ENCODE measurements at places on chromosomes 6 and 20.

GRCh38 chr6:113693851-113694250 is 163.3 kb upstream of the MARCKS start:
- DNase-seq = no peak

- no peak for DNase-seq
These were observed 528 bp downstream of the NHSL1 start for GRCh38 chr6:138498629-138499302.

- no peak for DNase-seq
These were observed 202.7 kb downstream of the CLIC5 start for GRCh38 chr6:45812922-45813321.

GRCh38 chr6:167782698-167783517 is 43.8 kb upstream of the AFDN start:
- no peak for DNase-seq

- peak; percentile 50 for DNase-seq
These were observed 2.4 kb downstream of the SYNE1 start for GRCh38 chr6:152634773-152635172.

- DNase-seq = no peak
These were observed 62.3 kb downstream of the TRMT6 start for GRCh38 chr20:5888041-5888440.

GRCh38 chr20:53073636-53074415 is 101.7 kb downstream of the TSHZ2 start:
- no peak for DNase-seq

DNA sequence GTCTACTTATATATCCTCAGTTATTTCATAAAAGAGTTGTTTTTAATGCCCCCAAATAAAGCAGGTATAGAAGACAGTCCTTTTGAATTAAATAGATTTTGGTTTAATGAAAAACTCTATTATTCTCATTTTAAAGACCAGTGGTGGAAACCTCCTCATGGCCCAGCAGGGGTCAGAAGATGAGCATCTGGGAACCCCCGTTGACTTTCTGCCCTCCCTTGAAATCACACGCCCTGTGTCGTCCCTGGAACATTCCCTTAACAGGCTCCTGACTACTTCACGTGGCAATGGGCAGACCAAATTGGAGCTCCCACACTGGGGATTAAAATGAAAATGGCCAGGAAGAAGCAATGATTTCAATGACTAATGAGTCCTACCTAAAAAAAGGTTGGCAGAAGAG is 220.9 kb downstream of the KIF16B start:
- no peak for DNase-seq

DNA sequence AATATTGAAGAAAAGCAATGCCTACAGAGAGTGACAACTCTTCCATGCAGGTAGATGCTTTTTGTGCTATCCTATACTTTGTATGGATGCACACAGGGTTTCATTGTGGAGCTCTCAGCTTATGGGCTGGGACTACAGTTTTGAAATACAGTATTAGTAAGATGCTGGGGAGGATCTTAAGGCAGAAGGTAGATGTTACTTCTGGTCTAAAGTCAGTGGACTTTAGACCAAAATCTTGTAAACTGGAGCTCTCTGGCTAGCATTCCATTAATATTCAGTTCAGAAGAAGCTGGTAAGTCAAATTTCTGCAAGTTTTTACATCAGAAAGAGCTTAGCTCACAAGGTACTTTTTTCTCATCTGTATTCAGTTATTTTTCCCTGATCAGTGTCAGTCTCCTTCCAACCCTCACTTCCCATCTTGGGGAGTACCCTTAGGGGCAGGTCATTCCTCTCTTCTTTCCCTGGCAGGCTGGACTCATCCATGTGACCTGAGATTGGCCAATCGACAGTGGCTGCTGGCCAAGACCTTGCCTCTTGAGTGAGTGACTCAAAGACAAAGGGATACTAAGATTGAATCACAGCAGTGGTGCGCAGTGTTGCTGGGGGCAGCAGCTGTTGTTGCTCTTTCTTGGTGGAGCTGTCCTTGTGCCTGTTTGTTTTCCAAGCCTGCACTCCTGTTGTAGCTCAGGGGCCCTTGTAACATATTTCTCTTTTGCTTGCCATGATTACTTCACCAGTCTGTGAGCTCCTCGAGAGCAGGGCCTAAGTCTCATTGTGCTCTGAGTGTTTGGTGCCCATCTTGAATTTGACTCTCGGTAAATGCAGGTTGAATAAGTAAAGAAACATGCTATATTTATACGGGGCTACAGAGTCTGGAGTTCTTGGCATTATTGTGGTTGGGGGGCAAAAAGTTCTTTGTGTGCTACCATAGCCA is 2.8 kb upstream of the PHF20 start:
- DNase-seq = peak; percentile 72

DNA sequence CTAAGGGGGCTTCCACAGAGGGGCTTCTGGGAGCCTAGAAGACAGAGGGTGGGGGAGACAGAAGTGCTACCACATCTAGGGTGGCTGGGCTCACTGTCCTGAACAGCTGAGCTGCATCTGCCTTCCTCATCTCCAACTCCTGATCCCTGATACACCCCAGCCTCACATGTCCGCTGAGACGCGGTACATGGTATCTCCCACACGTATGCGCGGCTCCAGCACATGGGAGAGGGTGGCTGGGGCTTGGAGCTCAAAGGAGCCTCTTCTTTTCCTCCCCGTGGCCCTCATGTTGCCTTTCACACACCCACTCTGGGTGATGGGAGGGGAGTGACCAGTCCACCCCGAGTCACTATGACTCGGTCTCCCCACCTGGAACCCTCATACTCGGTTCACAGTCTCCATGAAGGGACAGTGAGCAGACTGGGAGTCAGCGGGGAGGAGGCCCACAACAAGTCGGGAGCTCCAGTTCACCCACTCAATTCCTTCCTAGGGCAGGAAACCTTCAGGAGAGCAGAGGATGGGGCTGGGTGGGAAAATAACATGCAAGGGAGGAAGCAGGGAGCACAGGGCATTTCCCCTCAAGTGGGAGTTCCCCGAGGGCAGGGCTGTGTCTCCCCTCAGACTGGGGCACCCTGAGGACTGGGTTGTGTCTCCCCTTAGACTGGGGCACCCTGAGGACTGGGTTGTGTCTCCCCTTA is 61.7 kb downstream of the MRPL14 start:
- DNase-seq = no peak

DNA sequence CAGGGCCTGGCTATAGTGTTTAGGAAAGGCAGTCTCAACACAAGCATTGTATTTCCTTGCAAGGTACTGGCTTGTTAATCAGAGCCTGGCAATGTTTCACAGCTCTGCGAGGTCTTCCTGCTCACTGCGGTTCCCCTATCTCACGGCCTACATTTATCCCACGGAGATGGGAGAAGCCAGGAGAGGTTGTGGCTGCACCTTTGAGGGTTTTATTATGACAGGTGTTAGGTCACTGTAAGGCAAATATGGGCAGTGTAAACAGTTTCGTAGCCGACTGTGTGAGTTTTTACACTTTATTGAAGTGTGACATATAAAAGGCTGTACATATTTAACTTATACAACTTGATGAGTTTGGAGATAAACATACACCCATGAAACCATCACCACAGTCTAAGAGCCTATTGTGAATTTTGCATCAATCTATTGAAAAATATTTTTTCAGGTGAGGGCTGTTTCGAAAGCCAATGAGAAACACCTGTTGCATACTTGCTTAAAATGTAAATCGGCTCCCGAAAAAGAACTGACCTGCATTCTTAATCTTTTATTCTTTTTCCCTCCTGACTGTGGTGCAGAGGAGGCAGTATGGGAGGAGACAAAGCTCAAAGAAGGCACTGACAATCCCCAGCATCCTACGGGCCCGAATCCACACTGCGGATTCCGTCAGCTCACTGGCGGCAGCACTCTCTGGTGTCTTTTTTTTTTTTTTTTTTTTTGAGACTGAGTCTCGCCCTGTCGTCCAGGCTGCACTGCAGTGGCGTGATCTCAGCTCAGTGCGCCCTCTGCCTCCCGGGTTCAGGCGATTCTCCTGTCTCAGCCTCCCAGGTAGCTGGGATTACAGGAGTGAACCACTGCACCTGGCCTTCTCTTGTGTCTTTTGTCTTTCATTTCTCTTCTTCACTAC is 7.5 kb upstream of the RBM38 start:
- DNase-seq = no peak

DNA sequence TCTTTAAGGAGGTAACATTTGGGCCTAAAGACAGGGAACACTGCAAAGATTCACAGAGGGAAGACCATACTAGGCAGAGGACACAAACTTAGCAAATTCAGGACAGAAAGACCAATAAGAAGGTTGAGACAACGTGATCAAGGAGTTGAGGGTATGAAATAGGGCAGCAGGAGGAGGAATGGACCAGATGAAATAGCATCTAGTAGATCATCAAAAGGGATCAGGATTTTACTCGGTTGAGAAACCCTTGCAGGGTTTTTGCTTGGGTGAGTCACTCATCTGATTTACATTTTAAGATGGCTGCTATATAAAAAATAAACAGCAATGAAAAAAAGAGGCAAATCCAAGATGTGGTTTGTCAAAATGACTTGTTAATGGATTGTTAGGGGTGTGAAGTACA is 4.7 kb downstream of the BCLAF1 start:
- no peak for DNase-seq

DNA sequence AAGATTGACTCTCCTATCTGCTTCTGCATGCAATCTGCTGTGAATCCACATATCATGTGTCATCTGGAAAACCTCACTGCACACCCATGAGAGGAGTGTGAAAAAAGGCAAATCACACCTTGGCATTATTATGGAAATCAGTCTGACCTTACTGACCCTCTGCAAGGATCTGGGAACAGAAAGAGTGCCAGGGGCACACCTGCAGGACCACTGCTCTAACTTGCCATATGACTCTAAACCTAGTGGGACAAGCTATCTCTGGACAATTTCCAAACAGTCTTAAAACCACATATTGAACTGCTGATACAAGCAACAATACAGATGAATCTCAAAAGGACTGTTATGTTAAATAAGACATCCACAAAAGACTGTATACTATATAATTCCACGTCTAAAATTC is 50.3 kb downstream of the ABHD12 start:
- no peak for DNase-seq

DNA sequence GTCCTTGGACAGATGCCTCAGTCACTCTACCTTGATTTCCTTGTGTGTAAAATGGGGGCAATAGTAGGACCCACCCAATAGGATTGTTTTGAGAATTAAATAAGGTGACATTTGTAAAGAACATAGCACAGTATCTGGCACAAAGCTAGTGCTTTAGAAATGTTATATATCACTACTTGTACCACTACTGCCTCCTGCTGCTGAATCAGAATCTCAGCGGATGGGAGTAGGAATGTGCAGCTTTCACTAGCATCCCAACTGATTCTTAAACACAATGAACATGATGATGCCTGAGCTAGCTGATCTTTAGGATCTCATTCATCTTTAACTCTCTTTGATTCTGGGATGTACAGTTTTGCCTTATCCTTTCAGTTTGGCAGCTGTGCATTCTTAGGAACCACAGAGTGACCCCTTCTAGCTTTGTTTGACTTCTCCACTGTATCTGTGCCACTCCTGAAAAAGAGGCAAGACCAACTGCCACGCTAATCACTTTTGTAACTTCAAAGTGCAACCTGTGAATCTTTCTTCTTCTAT is 7.2 kb downstream of the PBOV1 start:
- no peak for DNase-seq

- DNase-seq = no peak
These were observed at the start of gene ADTRP for GRCh38 chr6:11778648-11779328. Gene ADTRP, minus strand, starts transcription at chr6:11778803. Its CDS starts 44 bp downstream, at chr6:11778759.

- no peak for DNase-seq
These were observed 127.5 kb downstream of the SYCP2 start for GRCh38 chr20:59805786-59806577.

DNA sequence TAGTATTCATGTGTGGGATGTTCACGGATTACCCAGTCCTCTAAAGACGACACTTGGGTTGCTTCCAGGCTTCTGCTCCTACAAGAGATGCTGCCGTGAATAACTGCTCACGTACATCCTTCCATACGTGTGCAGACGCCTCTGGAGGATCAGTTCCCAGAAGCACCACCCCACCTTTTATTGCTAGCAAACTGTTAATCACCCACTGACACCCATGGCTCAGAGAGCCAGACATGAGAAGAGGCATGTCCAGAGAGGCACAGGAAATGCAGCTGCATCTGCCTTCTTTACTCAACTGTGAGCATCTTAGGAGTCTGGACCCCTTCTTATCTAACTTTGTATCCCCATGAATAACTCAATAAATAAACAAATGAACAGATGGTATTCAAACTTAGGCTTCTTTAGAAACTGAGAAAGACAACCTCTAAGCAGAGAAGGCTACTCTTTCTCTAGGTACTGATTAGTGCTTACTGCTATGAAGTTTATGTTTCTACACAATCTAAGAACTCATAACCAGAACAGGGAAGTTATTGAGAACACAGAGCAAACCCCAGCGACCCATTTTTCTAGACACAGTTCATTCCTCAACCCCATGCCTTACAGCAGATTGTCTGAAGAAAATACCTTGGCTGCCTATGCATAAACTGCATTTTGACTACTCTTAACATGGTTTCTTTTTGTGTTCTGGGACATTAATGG is 228.7 kb upstream of the RREB1 start:
- no peak for DNase-seq

DNA sequence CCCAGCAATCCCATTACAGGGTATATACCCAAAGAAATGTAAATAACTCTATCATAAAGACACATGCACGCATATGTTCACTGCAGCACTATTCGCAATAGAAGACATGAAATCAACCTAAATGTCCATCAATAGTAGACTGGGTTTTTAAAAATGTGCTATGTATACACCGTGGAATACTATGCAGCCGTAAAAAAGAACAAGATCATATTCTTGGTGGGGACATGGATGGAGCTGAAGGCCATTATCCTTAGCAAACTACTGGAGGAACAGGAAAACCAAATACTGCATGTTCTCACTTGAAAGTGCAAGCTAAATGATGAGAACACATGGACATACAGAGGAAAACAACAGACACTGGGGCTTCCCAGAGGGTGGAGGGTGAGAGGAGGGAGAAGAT is 201.2 kb downstream of the GMDS start:
- DNase-seq = no peak

DNA sequence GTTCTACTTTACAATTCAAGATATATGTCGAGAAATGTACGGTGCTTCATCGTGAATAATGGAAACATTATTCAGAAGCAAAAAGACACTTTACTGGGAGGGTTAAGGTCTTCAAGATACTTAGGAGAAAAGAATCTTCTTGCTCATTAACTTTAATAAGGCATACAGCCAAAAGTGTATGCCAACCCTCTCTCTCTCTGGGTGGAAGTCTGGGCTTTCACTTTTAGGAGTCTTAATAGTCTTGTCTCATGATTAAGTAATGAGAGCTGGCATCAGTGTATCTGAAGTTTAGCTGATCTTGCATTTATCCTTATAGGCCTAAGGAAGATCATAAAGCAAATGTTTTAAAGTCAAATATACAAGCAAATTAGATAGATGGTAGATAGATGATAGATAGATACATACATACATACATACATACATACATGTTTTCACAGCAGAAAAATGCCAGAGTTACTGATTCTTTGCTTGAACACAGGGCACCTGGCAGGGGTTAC is 21.5 kb downstream of the OLIG3 start:
- DNase-seq = no peak

Data from CD4-positive, alpha-beta T cell treated with Interferon gamma for 1 hour (primary cell).